Activated CD4-positive, alpha-beta T cell treated with anti-CD3 and anti-CD28 coated beads, Interleukin-2, amount 10 ng/mL, durations not matched to agents 24 days and 14 days (primary cell): ENCODE measurements at places on chromosomes 2 and 18. TPM values are rescaled to one million over a fixed set of nuclear protein-coding genes. Genes with fewer than 3 reads are reported as not detected.

SEPTIN10 gene
- total RNA-seq: 0.14 and 0.50 TPM in 2 replicates

GKN2 gene
- total RNA-seq: not detected in 2 replicates

FEV gene
- not detected in 2 replicates for total RNA-seq

SPATA3 gene
- not detected in 2 replicates for total RNA-seq

POTEC gene
- total RNA-seq: not detected in 2 replicates

SULT1C4 gene
- total RNA-seq: not detected in 2 replicates

CNRIP1 gene
- total RNA-seq: not detected in 2 replicates

CNGA3 gene
- total RNA-seq: not detected in 2 replicates

TCF23 gene
- total RNA-seq: not detected in 2 replicates

MAPK4 gene
- total RNA-seq: not detected in 2 replicates

COL4A3 gene
- not detected in 2 replicates for total RNA-seq
